ENCODE measurements at places on chromosomes 16 and 17.

DNA sequence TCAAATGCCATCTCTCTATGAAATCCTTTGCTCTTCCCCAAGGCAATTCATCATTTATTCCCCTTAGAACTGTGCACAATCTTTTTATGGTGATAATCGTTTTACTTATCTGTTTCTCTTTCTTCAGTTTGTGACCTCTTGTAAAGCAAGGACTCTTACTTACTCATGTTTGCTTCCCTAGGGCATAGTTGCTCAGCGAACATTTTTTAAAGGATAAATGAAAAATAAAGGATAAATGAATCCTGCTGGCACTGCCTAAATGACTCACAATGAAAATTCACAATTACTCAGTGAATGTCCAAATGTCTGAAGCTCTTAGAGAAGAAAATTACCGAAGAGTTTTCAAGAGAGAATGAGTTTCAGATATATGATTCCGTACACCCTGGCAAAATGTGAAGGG is 671.7 kb downstream of the CDH11 start:
- no peak for DNase-seq

DNA sequence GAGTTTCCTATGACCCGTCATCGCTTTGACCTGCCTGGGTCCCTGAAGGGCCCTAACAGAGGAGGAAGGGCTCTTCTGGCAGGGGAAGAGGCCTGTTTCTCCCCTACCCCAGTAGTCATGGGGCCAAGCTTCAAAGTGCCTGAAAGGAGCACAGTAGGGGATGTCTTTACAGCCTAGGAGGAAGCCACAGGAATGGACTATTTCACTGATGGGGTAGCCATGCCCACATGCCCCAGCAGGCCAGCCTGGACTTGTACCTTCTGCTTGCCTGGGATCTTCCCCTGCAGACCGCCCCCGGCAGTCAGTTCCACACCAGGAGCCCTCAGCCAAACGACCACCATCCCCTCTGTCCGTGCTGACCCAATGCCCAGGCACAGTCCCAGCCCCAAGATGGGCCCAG is 41.8 kb upstream of the PEMT start:
- DNase-seq: no peak

GRCh38 chr16:85800321-85800669 is 800 bp downstream of the COX4I1 start:
- no peak for DNase-seq

DNA sequence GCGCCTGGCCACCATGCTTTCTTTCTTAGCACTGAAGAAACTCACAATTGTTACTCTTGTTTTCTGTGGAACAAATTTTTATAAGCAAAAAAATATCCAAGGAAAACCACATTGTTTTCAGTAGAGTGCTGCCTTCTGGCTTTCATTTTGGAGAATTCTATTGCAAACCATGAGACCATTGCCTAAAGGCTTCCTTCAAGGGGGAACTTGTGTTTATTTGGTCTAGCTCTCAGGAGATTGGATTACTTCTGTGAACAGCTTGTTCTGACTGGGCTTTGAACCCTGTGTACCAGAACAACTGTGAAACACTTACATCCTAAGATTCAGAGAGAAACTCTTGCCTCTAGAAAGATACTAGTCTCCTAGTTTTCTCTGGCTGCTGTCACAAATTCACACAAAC is 32.1 kb downstream of the TOM1L1 start:
- no peak for DNase-seq

DNA sequence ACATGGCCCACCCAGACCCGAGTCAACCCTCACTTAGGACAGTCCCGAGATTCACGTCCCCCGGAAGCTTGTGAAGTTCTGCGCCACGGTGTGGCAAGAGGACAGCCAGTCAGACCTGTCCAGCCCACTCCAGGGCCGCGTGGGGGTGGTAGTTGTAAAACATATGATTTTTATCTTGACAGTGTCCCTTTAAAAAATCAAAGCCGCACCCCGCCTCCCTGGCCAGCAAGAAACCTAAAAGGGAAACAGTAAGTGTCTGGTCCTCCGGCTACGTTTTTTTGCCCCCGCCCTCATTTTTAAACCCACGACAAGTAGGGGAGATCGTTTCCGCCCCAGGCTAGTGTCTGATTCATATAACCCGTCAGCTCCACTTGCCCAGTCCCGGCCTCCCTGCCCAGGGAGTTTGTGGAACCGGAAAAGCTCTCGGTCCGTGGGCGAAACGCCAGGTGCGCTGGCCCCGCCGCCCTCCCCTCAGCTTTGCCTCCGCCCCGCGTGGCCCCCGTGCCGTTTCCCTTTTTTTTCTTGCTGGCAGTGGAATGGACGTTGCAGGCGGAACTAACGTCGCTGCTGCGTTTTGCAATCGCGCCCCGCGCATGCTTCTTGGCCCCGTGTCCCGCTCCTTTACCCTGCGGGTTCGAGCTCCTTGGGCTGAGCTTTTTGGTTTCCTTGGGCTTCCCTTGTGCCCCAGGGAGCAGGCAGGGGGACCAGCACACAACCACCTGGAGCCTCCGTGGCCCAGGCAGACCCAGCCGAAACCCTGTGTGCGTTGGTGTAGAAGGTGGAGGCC is 13.3 kb upstream of the NUDT16L1 start:
- no peak for DNase-seq

DNA sequence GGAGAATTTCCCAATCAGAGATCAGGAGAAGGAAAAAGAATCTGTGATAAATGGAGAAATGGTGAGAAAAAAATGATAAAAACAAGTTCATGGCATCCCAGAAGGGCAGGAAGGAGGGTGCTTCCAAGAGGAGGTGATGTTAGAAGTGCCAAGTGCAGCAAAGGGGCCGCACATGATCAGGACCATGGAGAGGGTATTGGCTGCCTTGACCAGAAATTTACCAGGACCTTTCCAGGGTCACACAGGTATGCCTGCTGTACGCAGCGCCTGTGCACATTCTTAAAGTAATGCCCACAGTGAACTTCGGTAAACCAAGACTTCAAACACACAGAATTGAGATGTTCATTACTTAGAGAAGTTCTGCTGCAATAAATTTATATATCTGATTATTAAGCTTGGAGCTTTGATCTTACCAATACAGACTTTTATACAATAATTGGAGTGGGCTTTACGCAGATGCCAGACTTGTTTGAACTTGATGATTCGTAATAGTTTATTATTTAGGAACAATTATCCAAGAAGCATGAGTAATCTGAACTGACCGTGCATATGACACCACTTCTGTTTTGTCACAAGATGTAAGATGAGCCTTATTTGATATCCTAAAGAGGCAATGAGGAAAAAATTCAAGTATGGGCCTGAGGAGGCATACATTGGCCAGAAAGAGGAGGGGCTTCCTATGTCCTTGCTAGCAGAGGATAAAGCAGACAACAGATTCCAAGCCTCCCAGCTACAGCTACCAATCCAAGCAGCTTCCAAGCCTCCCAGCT is 2.2 kb upstream of the KRT33A start:
- DNase-seq: no peak

All from activated effector memory CD4-positive, alpha-beta T cell treated with Interleukin-2 at 50 U/mL for 16 hours (primary cell).